HFFc6 (cell line): ENCODE measurements at places on chromosomes 7 and 10. TPM values are rescaled to one million over a fixed set of nuclear protein-coding genes. Genes with fewer than 3 reads are reported as not detected.
A peak's percentile ranks its signal among the peaks of the same experiment; 100 is the strongest.

EVX1 gene
- total RNA-seq = not detected in 3 replicates

AGR2 gene
- total RNA-seq = not detected in 3 replicates

HOXA5 gene
- total RNA-seq = 2.6 to 2.8 TPM (median 2.7 TPM) in 3 replicates

DNA sequence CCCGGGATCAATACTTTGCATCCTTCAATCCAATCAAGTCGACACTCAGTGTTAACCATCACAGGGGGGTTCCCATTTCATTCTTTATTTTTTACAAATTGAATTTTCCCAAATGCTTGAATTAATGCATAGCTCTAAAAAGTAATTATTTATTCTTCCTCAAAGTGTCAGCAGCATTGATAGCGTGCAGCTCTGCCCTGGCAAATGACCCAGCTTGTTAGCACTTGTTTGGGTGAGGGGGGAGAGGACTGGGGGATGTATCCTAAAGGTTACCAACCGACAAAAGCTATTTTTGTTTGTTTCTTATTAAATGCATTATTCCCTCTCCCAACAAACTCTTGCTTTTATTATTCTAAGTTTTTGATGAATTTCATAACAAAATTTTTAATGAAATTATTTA, 27.0 kb upstream of the ELMO1 start:
- H3K27me3 ChIP-seq = no peaks in the 10 kb centered on the region; the same call in 1 of the 2 replicates
- no peak overlapping the region for H3K27ac ChIP-seq
- no peaks in the 10 kb centered on the region for H3K4me1 ChIP-seq
- no peak for DNase-seq
- H3K36me3 ChIP-seq = no peaks in the 10 kb centered on the region
- H3K4me3 ChIP-seq = no peak overlapping the region

DNA sequence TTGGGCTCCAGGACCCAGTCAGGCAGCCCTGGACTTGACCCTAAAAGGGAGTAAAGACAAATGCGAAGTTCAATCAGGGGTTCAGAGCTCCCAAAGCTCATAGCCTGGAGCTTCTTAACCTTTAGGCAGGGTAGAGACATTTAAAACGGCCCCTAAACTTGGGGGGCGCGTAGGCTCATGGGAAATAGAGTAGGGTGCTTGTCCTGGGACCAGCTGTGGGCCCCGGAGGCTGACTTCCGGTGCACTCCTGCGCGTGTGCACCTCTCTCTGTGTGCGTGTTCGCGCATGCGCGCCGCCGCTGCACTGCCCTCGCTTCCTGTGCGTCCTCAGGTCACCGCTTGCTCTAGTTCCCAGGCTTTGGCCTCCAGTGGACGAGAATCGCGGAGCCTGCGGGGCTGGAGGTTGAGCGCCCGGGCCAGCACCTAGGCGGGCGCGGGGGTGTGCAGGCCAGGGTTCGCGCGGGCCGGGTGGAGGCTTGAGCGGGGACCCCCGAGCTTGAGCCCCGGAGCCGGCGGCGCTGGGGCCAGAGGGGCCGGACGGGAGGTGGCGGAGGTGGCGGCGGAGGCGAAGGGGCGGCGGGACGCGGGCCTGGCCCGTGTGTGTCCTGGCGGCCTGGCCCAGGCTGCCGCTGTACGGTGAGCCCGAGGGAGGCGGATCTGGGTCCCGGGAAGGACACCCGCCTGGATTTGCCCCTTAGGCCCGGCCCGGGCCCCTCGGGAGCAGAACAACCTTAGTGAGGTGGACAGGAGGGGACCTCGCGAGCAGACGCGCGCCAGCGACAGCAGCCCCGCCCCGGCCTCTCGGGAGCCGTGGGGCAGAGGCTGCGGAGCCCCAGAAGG, at the start of gene RBAK:
RBAK (plus strand) TSS at position 303 of the 839 bp plus-strand sequence. CDS start 2,217 bp downstream, outside the sequence.
- peak within 1 kb of the TSS; percentile 93 for H3K27ac ChIP-seq
- H3K4me3 ChIP-seq = peak within 1 kb of the TSS; percentile 95
- H3K4me1 ChIP-seq = peaks cover 12% of the 10 kb centered on the region
- H3K36me3 ChIP-seq = peaks cover 25% of the 10 kb centered on the region
- H3K27me3 ChIP-seq = no peaks in the 10 kb centered on the region; the same call in 1 of the 2 replicates

DNA sequence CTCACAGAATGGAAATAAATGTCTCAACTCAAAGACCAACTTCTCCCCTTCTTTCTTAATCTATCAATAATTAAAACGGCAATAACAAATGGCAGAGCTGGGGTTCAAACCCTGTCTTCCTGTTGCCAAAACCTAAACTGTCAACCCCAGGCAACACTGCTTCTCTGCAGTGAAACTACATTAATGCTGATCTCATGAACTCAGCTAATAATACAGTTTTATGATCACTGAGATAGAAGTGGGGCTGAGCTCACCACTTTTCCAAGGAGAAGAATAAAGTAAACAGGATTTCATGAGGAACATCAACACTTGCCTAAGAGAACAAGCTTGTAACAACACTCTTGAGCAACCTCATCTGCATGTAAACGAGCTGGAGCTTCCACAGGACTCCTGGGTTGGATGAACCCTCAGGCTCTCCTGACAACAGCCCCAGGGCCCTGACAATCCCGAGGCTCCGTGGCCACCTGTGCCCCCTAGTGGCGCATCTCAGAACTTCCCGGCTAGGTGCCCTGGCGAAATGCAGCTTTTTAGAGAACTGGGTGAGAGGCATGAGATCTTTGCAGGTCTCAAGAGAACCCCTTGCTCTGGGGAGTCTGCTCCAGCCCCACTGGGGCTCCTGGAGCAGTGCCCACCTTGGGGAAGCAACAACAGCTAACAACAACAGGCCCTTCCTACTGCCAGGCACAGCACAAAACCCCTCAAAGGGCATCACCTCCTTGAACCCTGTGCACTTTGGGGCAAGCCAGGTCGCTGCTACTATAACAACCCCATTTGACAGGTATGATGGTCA, 169.3 kb downstream of the SH3PXD2A start:
- H3K4me3 ChIP-seq = no peak overlapping the region
- H3K27ac ChIP-seq = peak overlapping the region; percentile 79
- H3K4me1 ChIP-seq = peaks cover 39% of the 10 kb centered on the region
- H3K27me3 ChIP-seq = no peaks in the 10 kb centered on the region; the same call in 1 of the 2 replicates

HOXA4 gene
- 0.35 to 0.68 TPM (median 0.39 TPM) in 3 replicates for total RNA-seq

DNA sequence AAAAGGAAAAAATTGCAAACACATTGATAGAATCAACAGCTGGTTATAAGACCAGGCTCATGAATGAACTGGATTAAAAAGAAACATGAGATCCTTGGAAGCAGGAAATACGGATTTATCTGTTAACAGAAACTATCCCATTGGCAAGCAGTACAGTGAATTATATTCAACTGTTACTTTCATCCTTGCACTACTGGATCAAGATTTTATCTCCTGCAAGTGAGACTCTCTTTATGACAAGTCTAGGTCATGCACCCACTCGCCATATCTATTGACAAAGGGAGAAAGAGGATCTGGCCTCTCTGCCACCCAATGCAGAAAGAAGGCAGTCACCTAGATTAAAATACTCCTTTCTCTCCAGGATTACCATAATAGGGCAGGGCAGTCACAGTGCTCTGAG, 41.4 kb downstream of the CSTF2T start:
- no peaks in the 10 kb centered on the region for H3K36me3 ChIP-seq
- no peak for DNase-seq
- H3K27me3 ChIP-seq = peaks cover 2% of the 10 kb centered on the region; the same call in 1 of the 2 replicates
- H3K4me1 ChIP-seq = peaks cover 4% of the 10 kb centered on the region; the same call in 1 of the 2 replicates

- peaks cover 8% of the 10 kb centered on the region for H3K4me1 ChIP-seq
- H3K36me3 ChIP-seq = no peaks in the 10 kb centered on the region
- no peak overlapping the region for H3K27ac ChIP-seq
- H3K4me3 ChIP-seq = no peak overlapping the region
- H3K27me3 ChIP-seq = peaks cover 41% of the 10 kb centered on the region
- DNase-seq = no peak
These were observed 75.0 kb downstream of the NEURL1 start for GRCh38 chr10:103568505-103568904.

CCDC172 gene
- not detected in 2 replicates for total RNA-seq

PHTF2 gene
- 59.8 to 75.9 TPM (median 62.6 TPM) in 3 replicates for total RNA-seq

TMEM130 gene
- total RNA-seq = 7.0 to 11.6 TPM (median 11.0 TPM) in 3 replicates

SND1 gene
- total RNA-seq = 216 to 246 TPM (median 232 TPM) in 3 replicates

ZNF467 gene
- 1.2 to 2.1 TPM (median 1.8 TPM) in 3 replicates for total RNA-seq

EIF4H gene
- 314 to 377 TPM (median 334 TPM) in 3 replicates for total RNA-seq

GRCh38 chr10:17430647-17431355, 23.6 kb downstream of the ST8SIA6 start:
- no peaks in the 10 kb centered on the region for H3K36me3 ChIP-seq
- no peak overlapping the region; the same call in 1 of the 2 replicates for H3K4me3 ChIP-seq
- H3K4me1 ChIP-seq = peaks cover 22% of the 10 kb centered on the region
- peak; percentile 60 for DNase-seq
- peaks cover 16% of the 10 kb centered on the region for H3K27me3 ChIP-seq

PAPSS2 gene
- total RNA-seq = 388 to 546 TPM (median 395 TPM) in 3 replicates

DNA sequence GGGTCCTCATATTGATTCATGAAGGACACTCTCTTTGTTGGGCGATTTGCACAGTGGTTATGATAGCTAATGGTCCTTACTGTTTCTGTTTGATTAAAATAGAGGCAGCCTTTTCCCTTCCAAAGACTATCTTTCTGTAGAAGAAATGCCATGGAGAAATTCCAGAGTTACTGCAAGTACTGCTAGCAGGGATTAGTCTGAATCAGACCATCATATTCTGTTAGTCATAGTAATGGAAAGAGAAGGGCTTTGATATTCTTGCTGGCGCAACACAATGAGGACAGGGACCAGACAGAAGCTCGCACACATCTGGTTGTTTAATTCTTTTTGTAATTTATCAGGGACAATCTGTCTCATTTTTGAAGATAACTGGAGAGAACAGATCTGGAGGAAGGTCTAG, 304.5 kb upstream of the FZD8 start:
- peaks cover 26% of the 10 kb centered on the region for H3K27me3 ChIP-seq
- no peaks in the 10 kb centered on the region for H3K4me1 ChIP-seq
- H3K27ac ChIP-seq = no peak overlapping the region
- no peak for DNase-seq
- no peak overlapping the region for H3K4me3 ChIP-seq
- no peaks in the 10 kb centered on the region for H3K36me3 ChIP-seq

DNA sequence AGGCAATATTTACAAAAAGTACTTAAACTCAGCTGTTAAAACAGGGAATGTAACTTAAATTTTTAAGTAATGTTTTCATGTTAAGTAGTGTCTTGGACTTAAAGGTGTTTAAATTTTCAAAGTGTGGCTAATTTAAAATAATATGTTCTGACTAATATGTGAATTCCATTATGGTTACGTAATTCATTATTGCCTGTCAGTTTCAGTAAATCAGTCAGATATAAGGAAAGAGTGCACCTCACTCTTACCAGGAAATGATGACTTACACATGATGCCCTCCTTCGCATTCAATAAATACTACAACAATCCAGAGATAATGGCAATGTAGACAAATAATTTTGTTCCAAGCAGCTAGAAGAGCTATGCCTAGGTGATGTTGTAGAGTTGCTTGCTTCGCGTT, 69.0 kb upstream of the WNT16 start:
- H3K4me1 ChIP-seq = peaks cover 35% of the 10 kb centered on the region
- no peak overlapping the region for H3K27ac ChIP-seq
- peaks cover 56% of the 10 kb centered on the region for H3K36me3 ChIP-seq
- H3K4me3 ChIP-seq = no peak overlapping the region
- no peak for DNase-seq

CLCN1 gene
- total RNA-seq = not detected in 3 replicates

POT1 gene
- total RNA-seq = 9.7 and 13.4 TPM in 2 replicates

SEC24C gene
- total RNA-seq = 96.9 to 98.0 TPM (median 97.7 TPM) in 3 replicates

DOCK4 gene
- total RNA-seq = 3.9 to 4.2 TPM (median 4.0 TPM) in 3 replicates

GRCh38 chr10:31707093-31708039, 221.3 kb downstream of the ARHGAP12 start:
- peak; percentile 49 for DNase-seq
- peak overlapping the region; percentile 75 for H3K4me3 ChIP-seq
- H3K36me3 ChIP-seq = peaks cover 36% of the 10 kb centered on the region
- peak overlapping the region; percentile 93 for H3K27ac ChIP-seq

TRIM24 gene
- total RNA-seq = 8.5 to 11.2 TPM (median 9.9 TPM) in 3 replicates

DNA sequence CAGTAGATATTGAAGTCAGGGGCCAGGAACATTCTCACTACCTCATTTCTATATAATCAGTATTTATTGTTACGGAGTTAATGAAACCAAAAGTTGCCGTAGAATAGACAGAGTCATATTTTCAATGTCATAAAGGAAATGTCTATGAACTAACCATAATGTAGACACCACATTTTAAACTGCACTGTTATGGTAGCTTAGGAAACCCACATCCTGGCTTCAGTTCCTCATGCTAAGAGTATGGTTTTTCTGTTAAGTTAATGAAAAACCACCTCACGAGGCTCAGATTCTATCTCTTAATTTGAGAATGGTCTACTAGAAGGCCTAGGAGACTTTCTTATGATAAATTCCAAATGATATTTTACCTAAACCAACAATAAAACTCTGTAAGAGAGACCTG, 166.5 kb downstream of the TMEM26 start:
- H3K4me3 ChIP-seq = no peak overlapping the region
- H3K4me1 ChIP-seq = peaks cover 10% of the 10 kb centered on the region
- no peak for DNase-seq
- peaks cover 1% of the 10 kb centered on the region; the same call in 1 of the 2 replicates for H3K27me3 ChIP-seq

SLIT1 gene
- total RNA-seq = not detected in 3 replicates

DNA sequence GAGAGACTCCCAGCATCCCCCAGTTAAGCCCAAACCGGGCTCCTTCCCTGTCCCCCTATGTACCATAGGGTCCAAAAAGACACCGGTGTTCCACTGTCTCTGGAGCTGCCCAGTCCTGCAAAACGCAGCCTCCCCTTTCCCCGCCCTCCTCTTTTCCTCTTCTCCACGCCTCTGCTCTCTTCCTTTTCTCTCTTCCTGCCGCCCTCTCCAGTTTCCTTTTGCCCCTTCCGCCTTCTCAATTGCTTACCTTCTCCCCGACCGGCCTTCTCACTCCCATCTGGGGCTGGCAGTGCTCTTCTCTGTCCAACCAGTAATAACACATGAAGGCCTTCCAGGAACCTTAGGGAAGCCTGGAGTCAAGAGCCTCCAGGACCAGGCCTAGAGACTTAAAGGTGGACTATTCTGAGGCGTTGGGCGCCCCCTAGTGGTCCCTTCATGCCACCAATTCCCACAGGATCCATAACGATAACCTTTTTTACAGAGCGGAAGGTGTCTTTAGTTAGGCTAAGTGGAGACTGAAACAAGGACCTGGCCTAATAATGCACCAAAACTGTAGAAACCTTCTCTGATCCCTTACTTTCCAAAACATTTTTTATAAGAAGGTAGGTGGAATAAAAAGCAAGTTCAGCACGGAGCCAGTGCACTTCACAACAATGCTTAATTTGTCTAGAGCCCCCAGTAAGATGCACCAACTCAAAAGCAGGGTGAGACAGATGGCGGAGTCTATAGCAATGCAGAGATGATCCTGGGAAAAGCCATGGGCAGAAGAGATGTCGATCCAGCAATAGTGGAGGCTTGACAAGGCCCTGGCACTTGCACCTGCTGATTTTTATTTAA, 27.2 kb upstream of the MSRB2 start:
- DNase-seq = peak; percentile 21
- peaks cover 1% of the 10 kb centered on the region; the same call in 1 of the 2 replicates for H3K27me3 ChIP-seq
- H3K4me1 ChIP-seq = peaks cover 16% of the 10 kb centered on the region
- H3K27ac ChIP-seq = no peak overlapping the region

GRCh38 chr7:22601812-22602565, 102.0 kb upstream of the STEAP1B start:
- H3K27me3 ChIP-seq = peaks cover 3% of the 10 kb centered on the region; the same call in 1 of the 2 replicates
- no peaks in the 10 kb centered on the region for H3K36me3 ChIP-seq
- H3K27ac ChIP-seq = peak overlapping the region; percentile 83
